LNCaP clone FGC (cell line): ENCODE measurements at places on chromosomes 3 and 15.
A peak's percentile ranks its signal among the peaks of the same experiment; 100 is the strongest.

- DNase-seq: peak; percentile 92
These were observed 7.3 kb upstream of the MAPK6 start for GRCh38 chr15:52011711-52012144.

DNA sequence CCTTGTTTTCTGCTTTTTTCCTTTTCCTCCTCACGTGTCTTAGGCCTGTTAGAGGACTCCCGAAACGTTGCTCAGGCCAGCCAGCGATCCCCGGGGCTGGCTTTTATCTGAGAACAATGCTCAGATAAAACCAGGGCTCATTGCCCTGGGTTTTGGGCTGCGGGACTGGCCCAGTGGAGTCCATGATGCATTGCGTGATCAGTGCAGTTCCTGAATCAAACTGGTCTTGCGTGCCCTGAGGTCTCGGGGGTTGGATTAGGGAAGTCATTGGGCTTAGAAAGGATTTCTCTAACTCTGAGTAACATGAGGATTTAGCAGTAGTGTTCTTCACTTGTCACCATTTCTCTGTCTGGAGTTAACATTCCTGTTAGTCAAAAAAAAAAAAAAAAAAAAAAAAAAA is 66.3 kb downstream of the CCR1 start:
- no peak for DNase-seq

DNA sequence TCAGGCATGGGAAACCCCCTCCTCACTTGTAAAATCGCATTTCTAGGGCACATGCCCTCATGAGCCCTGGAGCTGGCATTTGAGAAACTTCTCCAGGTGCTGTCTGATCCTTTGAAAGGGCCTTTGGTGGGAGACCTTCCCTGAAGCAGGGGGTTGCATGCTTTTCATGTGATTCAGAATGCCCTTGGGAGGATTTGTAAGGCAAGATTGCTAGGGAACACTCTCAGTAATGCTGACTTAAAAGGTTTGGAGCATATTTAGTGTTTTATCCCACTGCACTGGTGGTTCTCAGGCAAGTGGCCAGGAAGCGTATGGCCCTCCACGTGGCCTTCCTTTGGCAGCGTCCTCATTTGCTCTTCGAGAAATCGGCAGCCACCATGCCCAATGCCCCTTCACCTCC is 164.1 kb downstream of the ARRDC4 start:
- no peak for DNase-seq

DNA sequence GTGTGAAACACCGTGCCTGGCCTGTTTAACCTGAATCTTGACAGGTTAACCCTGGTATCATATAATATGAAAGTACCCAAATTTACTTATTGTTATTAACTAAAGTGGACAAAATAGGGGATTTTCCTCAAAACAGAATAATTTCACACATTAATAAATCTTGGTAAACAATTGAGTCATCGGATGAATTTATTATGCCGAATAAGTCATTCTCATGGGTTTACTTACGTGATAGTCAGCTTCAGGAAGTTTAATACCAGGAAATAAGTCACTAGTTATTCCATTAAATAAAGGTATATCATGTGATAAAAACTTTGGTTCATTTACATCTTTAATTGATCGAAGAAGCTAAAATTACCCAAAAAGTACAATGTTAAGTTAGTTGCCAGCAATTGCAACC is 99.7 kb downstream of the DNAH12 start:
- DNase-seq: no peak

GRCh38 chr3:31165399-31165860 is 271.0 kb upstream of the GADL1 start:
- DNase-seq: no peak

DNA sequence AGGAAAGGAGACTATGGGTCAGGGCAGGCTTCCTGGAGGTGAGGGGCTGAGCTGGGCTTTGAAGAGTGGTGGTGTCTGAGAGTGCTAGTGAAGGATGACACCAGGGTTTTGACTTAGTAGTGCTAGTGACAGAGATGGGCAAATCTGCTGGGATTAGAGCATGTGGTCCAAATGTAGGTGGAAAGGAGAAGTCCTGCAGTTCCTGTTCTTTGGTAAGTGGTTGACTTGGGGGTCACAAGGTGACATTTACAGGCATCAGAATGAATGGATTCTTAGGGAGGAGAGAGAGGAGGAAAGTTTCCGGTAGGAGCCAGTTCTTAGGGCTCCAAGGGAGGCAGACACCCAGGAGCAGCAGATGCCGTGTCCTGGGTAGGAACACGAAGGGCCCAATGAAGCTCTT is 796 bp upstream of the DOCK3 start:
- no peak for DNase-seq

GRCh38 chr3:191997093-191997492 is 536.1 kb downstream of the PYDC2 start:
- DNase-seq: no peak

DNA sequence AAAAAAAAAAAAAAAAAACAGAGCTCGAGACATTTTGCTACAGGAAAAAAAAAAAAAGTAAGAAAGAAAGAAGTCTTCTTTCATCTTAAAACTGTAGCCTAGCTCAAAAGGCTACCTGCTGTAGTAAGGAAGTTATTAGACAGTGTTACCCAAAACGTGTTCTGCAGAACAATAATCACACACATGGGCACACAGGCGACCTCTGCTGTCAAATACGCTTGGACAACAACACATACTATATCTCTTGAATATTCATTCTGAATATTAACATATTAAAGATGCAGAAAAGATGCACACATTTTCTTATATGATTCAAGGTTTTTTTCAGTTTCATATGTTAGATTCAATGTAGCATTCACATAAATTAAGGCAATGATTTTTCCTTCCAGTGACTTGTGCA is 215.8 kb downstream of the ROBO1 start:
- DNase-seq: no peak

GRCh38 chr15:66723826-66724731 is 22.0 kb downstream of the SMAD6 start:
- no peak for DNase-seq
